Thymus (tissue), 14 donors: ENCODE measurements at places on chromosomes 6 and 20. TPM values are rescaled to one million over a fixed set of nuclear protein-coding genes. Genes with fewer than 3 reads are reported as not detected.

Gene BPIFB4
- total RNA-seq, result 0.05 TPM

- no peak for DNase-seq
Observed at GRCh38 chr6:105202486-105202885, 22.7 kb upstream of the POPDC3 start.

DNA sequence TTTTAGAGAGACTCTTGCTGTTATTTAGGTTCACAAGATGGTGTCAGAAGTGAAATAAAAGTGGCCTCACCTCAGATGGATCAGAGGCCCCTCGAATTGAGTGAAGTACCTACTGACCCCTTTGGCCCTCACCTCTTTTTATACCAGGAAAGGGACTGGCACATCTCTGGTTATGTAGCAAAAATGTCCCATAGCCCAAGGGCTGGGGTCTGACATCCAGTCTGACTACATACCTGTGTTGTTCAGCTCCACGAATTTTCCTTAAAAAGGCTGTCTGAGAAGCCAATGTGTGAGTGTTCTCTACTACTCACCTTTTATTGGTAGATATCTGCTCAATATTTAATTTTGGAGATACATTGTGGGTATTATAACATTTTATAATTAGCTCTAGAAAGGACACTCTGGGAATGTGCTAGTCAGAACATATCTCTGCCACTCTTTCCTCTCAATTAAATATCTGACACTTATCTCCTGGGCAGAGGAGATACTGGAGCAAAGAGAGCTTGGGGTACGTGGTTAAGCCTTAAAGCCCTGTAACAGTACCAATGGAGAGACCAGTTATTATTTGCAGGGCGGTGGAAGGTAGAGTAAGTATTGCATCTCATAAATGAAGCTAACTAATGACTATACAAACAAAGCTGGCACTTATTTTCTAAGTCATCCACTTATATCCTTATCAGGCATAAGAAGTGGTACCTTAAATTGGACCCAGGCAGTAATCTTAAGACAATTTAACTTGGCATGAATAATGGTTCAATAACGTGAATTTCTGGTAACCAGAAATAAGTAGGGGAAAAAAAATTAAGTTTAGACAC is 20.0 kb upstream of the IL22RA2 start:
- DNase-seq, result no peak

DNA sequence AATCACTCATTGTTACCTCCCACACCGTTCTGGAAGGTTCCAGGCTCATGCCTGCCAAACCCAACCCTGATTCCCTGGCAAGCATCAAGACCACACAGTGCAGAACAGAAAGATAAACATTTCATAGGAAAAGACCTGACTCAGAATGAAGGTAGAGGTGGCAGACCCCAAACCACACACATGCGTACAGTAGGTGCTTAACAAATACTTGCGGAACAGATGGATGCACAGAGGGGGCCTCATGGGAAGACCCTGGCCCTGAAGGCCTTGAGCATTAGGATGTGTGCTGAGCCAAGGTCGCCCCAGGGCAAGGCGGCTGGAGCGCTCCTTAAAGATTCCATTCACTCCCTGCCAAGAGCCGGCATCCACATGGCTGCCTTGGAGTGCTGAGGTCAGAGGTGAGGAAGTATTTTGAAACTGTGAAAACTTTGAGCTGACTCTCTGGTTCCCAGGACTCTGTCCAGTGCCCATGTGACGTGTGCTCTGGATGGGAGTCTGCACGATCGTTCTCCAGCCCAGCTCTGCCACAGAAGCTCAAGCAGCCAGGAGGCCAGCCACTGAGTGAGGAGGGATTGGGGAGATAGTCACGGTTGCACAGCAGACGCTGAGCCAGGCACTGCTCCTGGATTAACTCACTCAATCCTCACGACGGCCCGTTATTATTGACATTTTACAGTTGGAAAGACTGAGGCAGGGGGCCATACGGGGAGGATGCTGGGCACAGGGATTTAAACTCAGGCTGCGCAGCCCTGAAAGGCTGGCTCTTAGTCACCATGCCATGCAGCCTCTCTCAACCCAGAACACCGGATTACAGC is 65.5 kb upstream of the AFDN start:
- no peak for DNase-seq

DNA sequence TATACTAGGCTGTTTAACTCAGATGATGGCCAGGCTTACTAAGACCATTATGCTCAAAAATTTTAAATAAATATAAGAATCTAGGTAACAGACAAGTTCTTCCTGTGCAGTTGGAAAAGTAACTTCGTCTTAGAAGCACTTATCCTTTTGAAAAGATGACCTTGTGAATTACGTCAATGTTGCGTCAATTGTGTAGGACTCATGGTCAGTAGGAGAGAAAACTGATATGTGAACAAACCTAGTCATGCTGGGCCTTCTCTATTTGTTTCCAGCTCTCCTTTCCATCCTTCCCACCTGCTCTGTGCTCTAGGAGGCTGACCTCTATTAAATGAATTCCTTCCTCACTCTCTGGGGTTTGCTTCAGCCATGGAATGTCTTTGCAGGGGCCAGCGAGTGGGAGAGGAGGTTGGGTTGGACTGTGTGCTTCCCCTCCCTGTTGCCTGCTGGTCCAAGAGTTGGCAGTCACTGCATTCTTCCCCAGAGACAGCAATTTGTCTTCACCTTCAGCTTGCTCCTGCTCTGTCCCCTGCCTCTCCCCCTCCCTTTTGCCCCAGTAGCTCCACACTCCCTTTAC is 128.0 kb upstream of the TNFAIP3 start:
- DNase-seq, result no peak
